ENCODE measurements at places on chromosomes 3 and 15.
A peak's percentile ranks its signal among the peaks of the same experiment; 100 is the strongest.

DNA sequence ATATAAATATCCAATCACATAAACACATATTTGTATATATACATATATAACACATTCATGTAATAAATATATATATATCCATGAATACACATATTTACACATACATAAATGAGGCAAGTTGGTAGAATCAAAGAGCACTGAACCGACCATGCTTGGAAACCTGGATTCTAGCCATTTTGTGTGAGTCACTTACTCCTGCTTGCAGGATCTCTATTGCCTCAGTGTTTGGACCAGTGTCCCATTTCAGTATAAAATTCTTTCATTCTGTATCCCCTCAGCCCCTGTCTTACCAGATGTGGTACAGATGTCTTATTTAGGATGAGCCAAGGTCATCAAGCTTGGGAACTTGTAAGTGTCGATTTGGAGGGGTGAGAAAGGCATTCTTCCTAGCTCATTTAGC, 391.4 kb upstream of the FRG2C start:
- DNase-seq = no peak

- no peak for DNase-seq
Measured at GRCh38 chr3:123781138-123781537, 103.0 kb downstream of the MYLK start.

DNA sequence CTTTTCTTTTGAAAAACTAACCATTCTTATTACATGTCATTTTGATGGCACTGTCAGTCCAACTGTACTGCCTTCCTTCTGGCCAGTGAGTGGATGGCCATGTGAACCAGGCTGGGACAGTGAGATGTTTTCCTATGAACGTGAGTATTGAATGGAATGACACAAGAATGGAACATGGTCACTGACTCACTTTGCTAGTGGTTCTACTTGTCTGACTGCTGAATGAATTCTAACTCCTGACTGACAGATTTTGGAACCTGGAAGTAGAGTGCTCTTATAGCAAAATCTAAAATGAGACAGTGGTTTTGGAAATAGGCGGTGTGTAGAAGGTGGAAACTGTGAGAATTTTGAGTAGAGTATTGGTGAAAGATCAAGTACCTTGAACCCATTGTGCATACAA, 606.9 kb upstream of the KCNMB2 start:
- no peak for DNase-seq

DNA sequence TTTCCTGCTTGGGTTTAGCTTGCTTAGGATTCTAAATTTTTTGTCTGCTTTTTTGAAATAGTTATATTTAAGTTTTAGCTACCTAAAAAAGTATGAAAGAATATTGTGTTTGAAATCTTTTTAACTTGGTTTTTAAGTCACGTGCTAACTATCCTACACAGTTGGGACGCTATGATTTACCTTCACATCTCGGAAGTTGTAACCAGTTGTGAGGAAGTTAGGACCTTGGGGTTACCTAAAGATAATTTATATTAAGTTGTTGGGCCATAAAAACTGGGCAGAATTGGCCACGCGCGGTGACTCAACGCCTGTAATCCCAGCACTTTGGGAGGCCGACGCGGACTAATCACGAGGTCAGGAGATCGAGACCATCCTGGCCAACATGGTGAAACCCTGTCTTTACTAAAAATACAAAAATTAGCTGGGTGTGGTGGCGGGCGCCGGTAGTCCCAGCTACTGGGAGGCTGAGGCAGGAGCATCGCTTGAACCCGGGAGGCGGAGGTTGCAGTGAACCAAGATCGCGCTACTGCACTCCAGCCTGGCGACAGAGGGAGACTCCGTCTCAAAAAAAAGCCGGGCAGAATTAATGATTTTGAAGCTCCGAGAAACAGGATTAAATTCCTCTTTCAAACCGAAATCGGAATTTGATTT, 1.0 kb downstream of the ZFAND6 start:
- DNase-seq = peak; percentile 33

GRCh38 chr3:47512416-47513124, 942 bp downstream of the ELP6 start:
- DNase-seq = no peak

DNA sequence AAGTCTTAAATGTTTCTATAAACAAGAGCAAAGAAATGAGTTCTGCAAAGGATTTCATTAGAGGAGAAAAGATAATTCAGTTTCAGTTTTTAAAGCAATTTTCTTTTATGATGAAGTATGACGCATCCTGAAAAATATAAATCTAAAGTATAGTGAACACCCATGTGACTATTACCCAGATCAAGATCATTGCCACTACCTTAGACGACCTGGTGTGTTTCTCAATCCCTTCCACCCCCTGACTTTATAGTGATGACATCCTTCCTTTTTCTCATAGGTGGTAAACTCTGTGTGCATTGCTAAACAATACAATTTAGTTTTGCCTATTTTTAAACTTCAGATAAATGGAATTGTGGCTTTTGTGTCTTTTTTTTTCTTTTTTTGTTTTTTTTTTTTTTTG, 8.4 kb downstream of the STT3B start:
- DNase-seq = no peak

Data from omental fat pad (tissue), 4 donors.